ENCODE measurements at places on chromosomes 6 and 20. TPM values are rescaled to one million over a fixed set of nuclear protein-coding genes. Genes with fewer than 3 reads are reported as not detected.

The CCN6 gene
- 0.21 TPM for total RNA-seq

The PPP1R14C gene
- total RNA-seq = not detected

The SLC22A7 gene
- total RNA-seq = not detected

GRCh38 chr6:167295495-167296292 lies 4.6 kb downstream of the UNC93A start:
- no peak overlapping the region for H3K4me3 ChIP-seq
- no peak overlapping the region for H3K27ac ChIP-seq
- H3K4me1 ChIP-seq = no peaks in the 10 kb centered on the region
- H3K36me3 ChIP-seq = no peaks in the 10 kb centered on the region
- no peaks in the 10 kb centered on the region for H3K27me3 ChIP-seq

DNA sequence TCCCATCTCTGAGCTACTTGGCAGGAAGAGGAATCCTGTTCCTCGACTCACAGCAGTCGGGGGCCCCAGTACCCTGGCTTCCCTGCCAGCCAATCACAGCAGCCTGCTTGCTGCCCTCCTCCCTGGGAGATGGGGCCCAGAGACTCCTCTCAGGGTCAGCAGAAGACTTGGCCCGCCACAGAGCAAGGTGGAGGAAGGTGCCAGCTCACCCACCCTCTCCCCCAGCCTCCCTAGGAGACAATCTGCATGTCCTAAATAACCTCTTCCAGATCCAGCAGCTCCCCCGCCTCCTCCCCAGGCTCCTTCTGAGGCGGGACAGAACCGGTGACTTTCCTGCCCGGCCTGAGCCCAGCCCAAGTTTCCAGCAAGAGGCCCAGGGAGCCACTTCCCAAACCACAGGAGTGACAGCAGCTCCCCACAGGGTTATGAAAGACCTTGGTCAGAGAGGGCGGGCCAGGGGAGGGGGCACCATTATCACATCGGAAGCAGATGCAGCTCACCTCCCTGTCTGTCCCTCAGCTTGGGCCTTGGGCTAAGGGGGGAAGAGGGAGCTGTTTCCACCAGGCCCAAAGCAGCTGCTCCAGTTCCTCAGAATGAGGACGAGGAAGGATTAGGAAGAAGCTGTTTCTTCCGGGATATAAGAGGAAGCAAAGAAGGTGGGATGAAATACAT lies 2.3 kb downstream of the CCND3 start:
- peaks cover 70% of the 10 kb centered on the region for H3K36me3 ChIP-seq
- peak overlapping the region; percentile 100 for H3K4me3 ChIP-seq
- H3K27me3 ChIP-seq = no peaks in the 10 kb centered on the region
- peaks cover 46% of the 10 kb centered on the region for H3K4me1 ChIP-seq

GRCh38 chr20:22578221-22579118 lies 5.9 kb downstream of the FOXA2 start:
- H3K27me3 ChIP-seq = peaks cover 74% of the 10 kb centered on the region
- peaks cover 5% of the 10 kb centered on the region for H3K36me3 ChIP-seq
- H3K4me3 ChIP-seq = peak overlapping the region; percentile 21
- peaks cover 4% of the 10 kb centered on the region for H3K4me1 ChIP-seq
- no peak overlapping the region for H3K27ac ChIP-seq

DNA sequence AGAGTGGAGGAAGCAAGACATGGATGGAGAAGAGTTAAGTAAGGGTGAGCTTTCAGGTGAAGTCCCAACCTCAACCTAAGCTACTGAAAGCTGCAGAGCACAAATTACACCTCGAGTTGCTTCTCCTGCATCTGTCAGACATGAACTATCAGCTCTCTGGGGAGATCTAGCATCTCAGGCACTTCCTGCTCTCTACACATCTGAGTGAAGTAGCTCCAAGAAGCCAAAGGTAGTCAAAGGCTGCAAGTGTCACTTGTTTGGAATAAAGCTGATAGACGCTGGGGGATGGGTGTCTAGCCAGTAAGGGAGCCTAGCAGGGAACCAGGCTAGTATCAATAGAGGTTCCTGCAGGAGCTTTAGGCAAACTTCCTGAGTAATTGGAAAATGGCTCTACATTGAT lies 228.0 kb downstream of the PLCB1 start:
- no peaks in the 10 kb centered on the region for H3K36me3 ChIP-seq
- H3K27me3 ChIP-seq = peaks cover 3% of the 10 kb centered on the region
- H3K4me1 ChIP-seq = peaks cover 6% of the 10 kb centered on the region
- H3K4me3 ChIP-seq = no peak overlapping the region

DNA sequence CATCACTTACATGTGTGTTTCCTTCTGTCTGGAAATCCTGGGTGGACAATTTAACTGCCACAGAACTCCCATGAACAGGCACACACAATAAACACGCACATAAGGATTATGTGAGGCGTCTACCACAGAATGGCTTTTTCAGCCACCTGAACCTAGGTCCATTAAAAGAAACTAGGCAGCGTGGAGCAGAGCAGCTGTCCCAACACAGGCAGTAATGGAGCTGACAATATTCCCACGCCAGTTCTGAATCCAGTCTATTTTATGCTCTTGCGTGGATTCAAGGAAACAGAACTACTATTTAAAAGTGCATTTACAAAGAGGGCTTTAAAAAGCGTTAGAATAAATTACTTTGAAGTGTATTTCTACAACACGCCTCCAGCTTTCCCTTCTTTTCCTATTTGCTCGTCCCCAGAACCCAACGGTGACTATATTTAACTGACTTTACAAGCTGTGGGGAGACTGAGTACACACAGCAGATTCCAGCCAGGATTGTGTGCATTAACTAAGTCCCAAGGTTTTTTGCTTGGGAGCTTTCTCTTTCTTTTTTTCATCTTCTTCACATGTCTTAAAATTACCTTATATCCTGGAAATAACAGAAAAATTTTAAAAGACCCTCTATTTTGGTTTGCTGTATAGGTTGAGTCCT lies 95.9 kb downstream of the GMDS start:
- no peaks in the 10 kb centered on the region for H3K36me3 ChIP-seq
- no peaks in the 10 kb centered on the region for H3K4me1 ChIP-seq
- H3K27ac ChIP-seq = no peak overlapping the region
- DNase-seq = no peak

DNA sequence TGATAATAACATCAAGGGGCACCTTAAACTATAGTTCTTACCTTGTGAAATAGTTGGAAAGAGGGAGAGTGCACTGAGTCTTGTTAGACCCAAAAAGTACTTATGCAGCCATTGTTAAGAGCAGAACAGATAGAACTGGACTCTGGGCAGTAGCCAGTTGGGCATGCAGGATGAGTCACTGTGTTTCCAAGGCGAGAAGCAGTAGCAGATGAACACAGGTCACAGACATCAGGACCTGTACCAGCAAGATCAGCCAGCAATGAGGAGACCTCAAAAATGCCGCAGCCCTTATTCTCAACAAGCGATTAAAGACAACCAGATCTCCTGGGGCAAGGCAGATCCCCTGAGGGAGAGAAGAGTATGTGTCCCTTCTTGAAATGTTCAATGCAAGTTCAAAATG lies 79.0 kb downstream of the SAMD3 start:
- DNase-seq = no peak
- no peak overlapping the region for H3K27ac ChIP-seq
- peaks cover 14% of the 10 kb centered on the region for H3K36me3 ChIP-seq
- peaks cover 18% of the 10 kb centered on the region for H3K4me1 ChIP-seq
- H3K4me3 ChIP-seq = no peak overlapping the region
- no peaks in the 10 kb centered on the region for H3K27me3 ChIP-seq

GRCh38 chr6:7171119-7171518 lies 63.4 kb downstream of the RREB1 start:
- H3K4me1 ChIP-seq = peaks cover 31% of the 10 kb centered on the region
- H3K36me3 ChIP-seq = no peaks in the 10 kb centered on the region
- H3K4me3 ChIP-seq = no peak overlapping the region

DNA sequence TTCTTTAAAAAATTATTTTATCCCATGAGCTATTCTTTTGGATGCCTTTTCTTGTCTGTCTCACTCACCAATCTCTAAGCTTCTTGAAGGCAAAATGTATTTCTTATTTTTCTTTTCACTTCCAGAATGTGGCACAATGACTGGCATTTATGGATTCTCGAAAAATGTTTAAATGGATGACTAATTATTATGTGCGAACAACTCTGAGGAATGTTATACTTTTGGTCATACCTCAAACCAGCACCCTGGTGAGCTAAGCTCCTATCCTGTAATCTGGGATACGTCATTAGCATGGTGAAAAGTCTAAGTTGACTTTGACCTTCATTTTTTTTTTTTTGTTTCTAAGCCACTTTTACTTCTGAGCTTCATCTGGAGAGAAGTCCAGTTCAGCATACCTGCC lies 214.0 kb upstream of the CEP162 start:
- no peaks in the 10 kb centered on the region for H3K36me3 ChIP-seq
- no peak overlapping the region for H3K27ac ChIP-seq
- H3K27me3 ChIP-seq = no peaks in the 10 kb centered on the region
- DNase-seq = no peak

GRCh38 chr6:43078691-43079090 lies 2.6 kb downstream of the PTK7 start:
- no peak overlapping the region for H3K4me3 ChIP-seq
- DNase-seq = no peak
- peaks cover 14% of the 10 kb centered on the region for H3K27me3 ChIP-seq
- peaks cover 7% of the 10 kb centered on the region for H3K4me1 ChIP-seq
- H3K36me3 ChIP-seq = no peaks in the 10 kb centered on the region
- no peak overlapping the region for H3K27ac ChIP-seq

GRCh38 chr6:144390886-144391285 lies 105.8 kb downstream of the UTRN start:
- H3K27ac ChIP-seq = no peak overlapping the region
- no peak for DNase-seq
- H3K4me1 ChIP-seq = peaks cover 38% of the 10 kb centered on the region
- peaks cover 9% of the 10 kb centered on the region for H3K36me3 ChIP-seq

- peak; percentile 70 for DNase-seq
- H3K27me3 ChIP-seq = no peaks in the 10 kb centered on the region
- no peak overlapping the region for H3K27ac ChIP-seq
- H3K4me1 ChIP-seq = peaks cover 22% of the 10 kb centered on the region
- H3K4me3 ChIP-seq = no peak overlapping the region
- H3K36me3 ChIP-seq = peaks cover 27% of the 10 kb centered on the region
These were observed 77.2 kb downstream of the BACH2 start for GRCh38 chr6:90219209-90219985.

DNA sequence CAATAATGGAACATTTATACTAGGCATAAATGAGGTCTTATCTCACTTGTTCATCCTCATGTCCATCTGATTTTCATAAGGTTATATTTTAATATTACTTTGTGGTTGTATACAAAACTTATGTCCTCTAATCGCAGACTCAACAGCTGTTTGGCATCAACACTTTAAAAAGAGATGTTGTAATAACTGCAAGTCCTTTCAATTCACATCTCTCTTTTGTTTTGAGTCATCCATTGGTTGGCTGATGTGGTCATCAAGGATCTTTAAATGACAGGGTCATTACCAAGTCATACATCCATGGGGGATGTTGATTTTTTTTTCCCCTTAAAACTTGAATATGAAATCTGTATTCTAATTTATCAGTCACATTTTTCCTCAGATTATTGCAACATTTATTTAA lies 299.4 kb upstream of the NRSN1 start:
- H3K4me3 ChIP-seq = no peak overlapping the region
- H3K27me3 ChIP-seq = no peaks in the 10 kb centered on the region
- H3K27ac ChIP-seq = no peak overlapping the region
- no peak for DNase-seq
- H3K4me1 ChIP-seq = no peaks in the 10 kb centered on the region

DNA sequence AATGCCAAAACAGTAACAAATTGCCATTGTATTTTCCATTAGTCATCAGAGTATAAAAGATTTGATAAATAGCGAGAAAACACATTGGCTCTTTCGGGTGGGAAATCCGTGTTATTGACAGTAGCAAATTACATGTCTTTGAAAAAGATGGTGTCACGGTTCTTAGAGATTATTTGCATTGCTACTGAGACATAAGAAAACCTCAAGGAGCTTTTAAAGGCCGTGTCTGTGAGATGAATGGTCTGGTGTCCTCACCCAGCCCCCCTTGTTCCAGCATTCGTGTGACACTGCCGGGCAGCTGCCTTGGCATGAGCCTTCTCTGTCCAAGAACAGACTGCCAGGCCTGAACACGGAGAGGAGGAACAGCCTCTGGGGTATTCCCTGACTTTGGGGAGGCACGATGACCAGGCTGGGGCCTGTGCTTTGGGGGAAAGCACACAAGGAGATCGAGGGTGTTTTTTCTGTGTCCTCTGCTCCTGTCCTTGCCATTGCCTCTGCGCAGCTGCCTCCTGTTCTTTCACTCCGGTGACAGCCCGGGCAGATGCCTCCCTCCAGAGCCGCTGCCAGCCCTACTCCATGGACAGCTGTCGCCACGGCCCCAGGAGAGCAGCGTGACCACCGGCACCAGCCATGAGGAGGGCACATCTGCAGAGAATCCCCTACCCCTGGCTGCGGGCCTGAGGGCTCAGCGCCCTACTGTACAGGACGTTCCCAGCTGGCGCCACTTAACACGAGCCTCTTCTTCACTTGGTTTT lies 167.7 kb upstream of the CDYL start:
- H3K27me3 ChIP-seq = peaks cover 2% of the 10 kb centered on the region
- no peak overlapping the region for H3K27ac ChIP-seq
- H3K36me3 ChIP-seq = no peaks in the 10 kb centered on the region
- peaks cover 10% of the 10 kb centered on the region for H3K4me1 ChIP-seq
- H3K4me3 ChIP-seq = no peak overlapping the region
